Cardiac ventricle fibroblast (primary cell): ENCODE measurements at places on chromosomes 5 and 9. TPM values are rescaled to one million over a fixed set of nuclear protein-coding genes. Genes with fewer than 3 reads are reported as not detected.

Gene ZNF484
- total RNA-seq = 7.5 and 7.7 TPM in 2 replicates

Gene PCDHB13
- 1.4 and 1.7 TPM in 2 replicates for total RNA-seq

Gene CMYA5
- 0.25 and 0.54 TPM in 2 replicates for total RNA-seq

Gene KCNIP1
- not detected in 2 replicates for total RNA-seq

Gene GPBP1
- total RNA-seq = 34.6 and 36.5 TPM in 2 replicates

Gene LHX3
- total RNA-seq = not detected in 2 replicates

Gene C5orf34
- 1.7 and 2.1 TPM in 2 replicates for total RNA-seq

Gene PCDHA4
- total RNA-seq = 0.24 and 0.31 TPM in 2 replicates

Gene SNX2
- total RNA-seq = 41.8 and 54.8 TPM in 2 replicates

Gene SLC6A19
- not detected in 2 replicates for total RNA-seq

Gene TRAF1
- 1.9 and 3.4 TPM in 2 replicates for total RNA-seq

Gene IL33
- total RNA-seq = 127 and 138 TPM in 2 replicates

Gene CNTRL
- 4.7 and 5.5 TPM in 2 replicates for total RNA-seq

Gene IRX2
- total RNA-seq = 0.25 and 0.44 TPM in 2 replicates

Gene LPCAT1
- total RNA-seq = 72.1 and 76.7 TPM in 2 replicates

Gene COL23A1
- total RNA-seq = 0.29 and 0.75 TPM in 2 replicates

Gene C5orf63
- 0.49 and 2.6 TPM in 2 replicates for total RNA-seq

Gene FLT4
- total RNA-seq = 2.0 and 2.8 TPM in 2 replicates

Gene SOX30
- total RNA-seq = not detected in 2 replicates

Gene QRFP
- total RNA-seq = not detected in 2 replicates

Gene SMIM33
- total RNA-seq = not detected in 2 replicates

Gene GNPDA1
- total RNA-seq = 58.7 and 70.2 TPM in 2 replicates

Gene STK32A
- total RNA-seq = 3.5 and 5.0 TPM in 2 replicates

Gene GPR21
- 0.19 and 0.29 TPM in 2 replicates for total RNA-seq

Gene SPARC
- total RNA-seq = 1,783 and 2,351 TPM in 2 replicates
